ENCODE measurements at places on chromosomes 1 and 21.
A peak's percentile ranks its signal among the peaks of the same experiment; 100 is the strongest.

GRCh38 chr1:73635021-73635420, 563.0 kb downstream of the LRRIQ3 start:
- DNase-seq: no peak

DNA sequence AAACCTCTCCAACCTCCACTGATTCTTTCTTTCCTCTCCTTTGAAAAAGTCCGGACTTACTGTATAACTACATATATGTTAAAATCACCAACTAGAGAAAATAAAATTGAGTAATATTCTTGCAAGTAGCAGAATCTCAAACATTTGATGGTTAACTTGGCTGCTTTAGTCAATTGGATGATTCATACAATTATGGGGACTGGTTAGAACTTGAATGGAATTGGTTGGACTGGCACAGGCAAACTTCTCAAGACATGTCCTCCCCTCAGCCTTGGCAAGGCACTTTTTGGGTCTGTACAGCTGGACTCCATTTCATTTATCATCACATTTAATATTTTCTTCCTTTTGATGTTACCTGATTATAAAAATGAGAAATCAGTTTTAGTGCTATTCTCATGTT, 6.5 kb downstream of the WLS start:
- DNase-seq: no peak

DNA sequence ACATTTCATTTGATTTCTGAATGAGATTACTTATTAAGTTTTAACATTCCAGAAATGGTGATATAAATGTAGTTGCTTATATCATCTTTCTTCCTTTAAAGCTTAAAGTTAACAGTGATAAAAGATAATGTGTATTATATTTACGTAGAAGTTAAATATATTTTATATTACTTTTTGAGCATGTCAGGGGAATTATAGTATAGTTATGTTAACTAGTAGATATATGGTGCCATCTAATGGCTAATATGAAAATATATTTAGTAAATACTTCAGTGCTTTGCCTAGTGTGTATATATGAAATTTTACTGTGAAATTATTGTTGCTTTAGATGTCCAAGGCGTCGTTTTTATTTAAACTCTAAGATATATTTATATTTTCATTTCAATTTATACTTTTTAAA, 51.5 kb downstream of the SYT14 start:
- DNase-seq: no peak

GRCh38 chr1:116911188-116911553, 1.5 kb downstream of the PTGFRN start:
- DNase-seq: no peak

DNA sequence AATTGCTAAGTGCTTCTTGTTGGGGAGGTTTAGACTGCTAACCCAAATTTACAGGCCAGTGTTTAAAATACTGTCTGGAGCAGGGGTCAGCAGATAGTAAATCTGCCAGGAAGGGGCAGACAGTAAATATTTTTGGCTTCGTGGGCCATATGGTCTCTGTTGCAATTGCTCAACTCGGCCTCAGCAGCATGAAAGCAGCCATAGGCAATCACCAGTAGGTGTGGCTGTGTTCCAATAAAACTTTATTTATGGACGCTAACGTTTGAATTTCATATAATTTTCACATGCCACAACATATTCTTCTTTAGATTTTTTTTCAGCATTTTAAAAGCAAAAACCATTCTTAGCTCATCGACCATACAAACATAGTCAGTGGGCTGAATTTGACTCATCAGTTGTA, 172.7 kb downstream of the BRINP2 start:
- DNase-seq: no peak

DNA sequence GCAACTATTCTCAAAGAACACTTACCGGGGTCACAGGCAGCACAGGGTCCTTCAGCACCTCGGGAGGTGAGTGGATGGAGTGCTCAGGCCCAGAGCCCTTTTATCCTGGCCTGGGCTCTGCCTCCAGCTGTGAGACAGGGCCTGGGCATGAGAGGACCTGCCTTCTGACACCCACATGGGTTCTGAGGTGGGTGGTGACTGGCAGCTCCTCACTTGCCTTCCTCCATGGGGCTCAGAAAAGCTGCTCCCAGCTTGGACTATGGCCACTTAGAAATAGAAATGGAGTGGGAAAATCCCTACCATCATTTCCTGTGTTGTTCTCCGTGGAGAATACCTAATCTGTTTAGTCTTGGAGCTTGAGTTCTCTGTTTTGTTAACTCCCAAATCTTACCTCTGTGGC, at the start of gene LCE1C:
Gene LCE1C (minus strand): TSS at position 76 of the 400 bp plus-strand sequence. CDS start 1,173 bp downstream, outside the sequence.
- DNase-seq: no peak

DNA sequence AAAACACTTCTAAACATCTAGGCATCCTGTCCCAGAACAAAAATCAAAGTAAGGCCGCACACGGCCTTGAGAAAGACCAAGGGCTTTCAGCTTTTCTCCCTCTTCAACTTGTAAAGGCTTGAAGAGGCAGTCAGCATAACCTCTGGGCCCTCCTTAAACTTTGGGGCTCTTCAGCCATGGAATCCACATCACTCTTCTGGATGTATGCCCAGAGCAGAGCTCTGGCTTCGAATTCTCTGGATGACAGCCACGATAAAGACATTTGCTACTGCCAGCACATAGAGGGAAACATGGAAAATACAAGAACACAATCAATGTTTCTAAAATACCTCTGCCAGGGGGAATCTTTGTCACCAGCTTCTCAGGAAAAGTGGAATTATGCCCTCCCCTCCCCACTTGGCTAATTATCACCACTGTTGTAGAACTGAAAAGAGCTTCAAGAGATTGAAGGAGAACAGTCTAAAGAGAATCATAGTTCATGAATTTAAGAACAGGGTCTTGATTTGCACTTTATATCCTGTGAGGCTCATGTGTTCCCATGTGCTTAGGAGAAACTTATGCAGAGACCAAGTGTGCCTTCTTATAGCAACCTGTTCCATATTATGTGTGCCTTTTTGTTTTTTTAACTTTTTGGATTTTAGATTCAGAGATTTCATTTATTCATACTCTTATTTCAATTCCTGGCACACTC, 39.0 kb upstream of the DPT start:
- DNase-seq: no peak

- no peak for DNase-seq
Observed at GRCh38 chr1:65254320-65255034, 54.9 kb upstream of the DNAJC6 start.

DNA sequence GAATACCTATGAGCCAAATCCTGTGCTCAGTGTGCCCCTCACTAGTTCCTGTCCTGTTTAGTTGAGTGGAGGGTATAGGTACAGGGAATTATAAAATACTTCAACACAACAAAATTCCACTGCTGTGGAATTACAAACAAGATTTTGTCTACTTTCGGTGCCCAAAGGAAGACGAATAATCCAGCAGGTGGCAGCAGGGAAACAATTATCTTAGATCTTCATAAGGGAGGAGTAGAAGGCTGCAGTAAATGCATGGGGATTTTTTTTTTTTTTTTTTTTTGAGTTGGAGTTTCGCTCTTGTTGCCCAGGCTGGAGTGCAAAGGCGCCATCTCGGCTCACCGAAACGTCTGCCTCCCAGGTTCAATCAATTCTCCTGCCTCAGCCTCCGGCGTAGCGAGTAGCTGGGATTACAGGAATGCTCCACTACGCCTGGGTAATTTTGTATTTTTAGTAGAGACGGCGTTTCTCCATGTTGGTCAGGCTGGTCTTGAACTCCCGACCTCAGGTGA, 2.0 kb upstream of the PIP5K1A start:
- DNase-seq: peak; percentile 55

GRCh38 chr1:207172321-207172720, 68.3 kb downstream of the C4BPA start:
- DNase-seq: no peak

DNA sequence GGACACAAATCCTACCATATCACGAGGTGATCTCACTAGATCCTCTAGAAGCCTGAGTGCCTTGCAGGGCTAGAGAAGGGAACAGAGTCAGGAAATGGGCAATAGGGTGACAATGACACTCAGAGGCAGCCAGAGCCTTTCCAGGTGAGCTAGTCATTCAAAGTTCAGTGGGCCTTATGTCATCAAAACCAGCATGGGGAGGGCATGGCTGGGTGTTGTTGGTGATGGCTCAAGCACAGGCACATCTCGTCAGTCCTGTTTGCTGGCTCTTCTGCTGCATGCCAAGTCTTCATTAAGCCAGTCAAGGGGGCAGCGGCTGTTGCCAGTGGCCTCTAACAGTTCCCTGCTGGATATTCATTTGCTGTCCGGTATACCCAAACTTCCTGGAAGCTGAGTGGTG, 99.6 kb upstream of the USP24 start:
- no peak for DNase-seq

- peak; percentile 100 for DNase-seq
Observed at GRCh38 chr1:234925440-234926263, 203.0 kb downstream of the TOMM20 start.

- DNase-seq: peak; percentile 7
Observed at GRCh38 chr21:41816583-41817165, 49.8 kb upstream of the RIPK4 start.

- no peak for DNase-seq
Observed at GRCh38 chr1:24657781-24658180, 14.7 kb downstream of the SRRM1 start.

DNA sequence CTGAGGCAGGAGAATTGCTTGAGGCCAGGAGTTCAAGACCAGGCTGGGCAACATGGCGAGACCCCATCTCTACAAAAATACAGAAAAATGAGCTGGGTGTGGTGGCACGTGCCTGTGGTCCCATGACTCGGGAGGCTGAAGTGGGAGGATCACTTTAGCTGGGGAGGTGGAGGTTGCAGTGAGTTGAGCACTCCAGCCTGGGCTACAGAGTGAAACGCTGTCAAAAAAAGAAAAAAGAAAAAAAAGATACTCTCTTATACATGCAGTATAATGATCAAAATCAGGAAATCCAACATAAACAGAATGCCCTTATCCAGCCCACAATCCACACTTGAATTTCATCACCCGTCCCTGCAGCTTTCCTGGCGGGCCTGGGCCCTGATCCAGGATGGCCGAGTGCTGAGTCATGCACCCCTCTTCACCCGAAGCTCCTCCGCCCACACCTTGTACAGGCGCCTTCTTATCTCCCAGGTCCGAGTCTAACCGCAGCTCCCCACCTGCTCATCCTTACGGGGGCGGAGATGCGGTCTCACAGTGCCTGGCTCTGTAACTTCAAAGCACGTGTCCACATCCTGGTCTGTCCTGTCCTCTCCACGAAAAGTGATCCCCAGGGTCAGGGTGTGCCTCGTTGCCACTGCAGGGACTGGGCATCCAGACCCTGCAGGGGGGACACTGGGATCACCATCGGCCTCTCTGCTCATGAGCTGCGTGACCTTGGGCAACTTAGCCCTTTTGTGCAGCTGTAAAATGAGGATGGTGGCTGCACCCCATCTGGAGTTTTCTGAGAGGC, 120.2 kb upstream of the SLC45A1 start:
- DNase-seq: peak; percentile 81

GRCh38 chr1:61375082-61375880, 292.9 kb downstream of the NFIA start:
- DNase-seq: no peak

- no peak for DNase-seq
Observed at GRCh38 chr1:6922096-6922931, 137.1 kb downstream of the CAMTA1 start.

- no peak for DNase-seq
Observed at GRCh38 chr1:206535853-206536188, 28.5 kb downstream of the RASSF5 start.

DNA sequence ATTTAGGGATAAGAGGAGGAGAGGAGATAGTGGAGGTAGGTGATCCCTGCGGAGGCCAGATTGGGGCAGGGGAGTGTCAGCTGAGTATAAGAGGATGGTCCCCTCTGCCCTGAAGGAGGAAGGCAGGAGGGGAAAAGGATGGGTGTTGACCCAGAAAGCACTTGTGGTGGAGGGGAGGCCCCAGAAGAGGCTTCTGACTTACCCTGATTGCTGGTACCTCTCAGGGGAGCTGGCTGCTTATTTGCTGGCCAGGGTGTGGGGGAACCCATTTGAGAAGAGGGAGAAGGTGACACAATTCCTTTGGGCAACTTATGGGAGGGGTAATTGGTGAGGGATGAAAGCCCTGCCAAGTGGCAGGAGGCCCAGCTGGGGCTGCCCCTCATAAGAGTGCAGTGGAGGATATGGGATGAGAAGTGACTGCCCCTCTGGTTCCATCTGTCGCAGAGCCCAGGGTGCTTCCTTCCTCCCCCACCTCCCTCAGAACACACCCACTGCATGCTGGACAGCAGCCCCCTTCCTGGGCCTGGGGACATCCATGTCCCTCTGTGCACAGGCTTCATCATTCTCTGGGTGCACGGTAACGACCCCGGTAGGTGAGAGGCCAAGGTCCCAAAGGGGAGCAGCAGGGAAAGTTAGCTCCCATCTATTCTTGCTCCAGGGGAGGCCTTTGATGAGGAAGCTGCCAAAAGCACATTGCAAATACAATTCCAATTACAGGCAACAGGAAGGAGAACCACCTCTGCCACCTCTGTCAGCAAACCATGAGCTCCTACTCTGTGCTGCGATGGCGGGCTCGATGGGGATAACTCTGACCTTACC, 1.4 kb upstream of the PCSK9 start:
- DNase-seq: no peak

GRCh38 chr1:156537027-156537426, 35.3 kb downstream of the IQGAP3 start:
- no peak for DNase-seq

DNA sequence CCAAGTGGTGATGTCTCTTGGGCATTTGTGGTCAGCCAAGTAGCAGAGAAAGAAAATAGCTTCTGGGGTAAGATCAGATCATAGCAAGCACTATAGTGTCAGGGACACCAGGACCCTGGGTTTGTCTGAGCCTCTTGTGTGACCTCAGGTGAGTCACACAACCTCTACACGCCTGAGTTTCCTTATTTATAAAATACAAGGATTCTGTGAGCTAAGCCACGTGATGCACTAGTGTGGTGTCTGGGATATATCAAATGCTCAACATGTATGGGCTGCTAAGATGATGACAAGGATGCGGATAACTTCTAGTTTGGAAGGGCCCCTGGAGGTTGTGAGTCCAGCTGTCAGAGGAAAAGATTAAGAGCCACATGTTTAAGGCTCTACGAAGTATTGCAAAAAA, 24.5 kb upstream of the ZNF436 start:
- DNase-seq: no peak

GRCh38 chr1:212531796-212532195, 76.8 kb upstream of the ATF3 start:
- DNase-seq: no peak

- no peak for DNase-seq
Observed at GRCh38 chr1:170262276-170262939, 116.6 kb downstream of the NTMT2 start.
